Tracheal epithelial cell (primary cell): ENCODE measurements at places on chromosomes 3 and 15. TPM values are rescaled to one million over a fixed set of nuclear protein-coding genes. Genes with fewer than 3 reads are reported as not detected.

The CCDC39 gene
- total RNA-seq: not detected in 2 replicates

The IL17RB gene
- 1.2 TPM in 1 of 2 replicates, not detected in the other for total RNA-seq

The POPDC2 gene
- total RNA-seq: not detected in 2 replicates

The KY gene
- total RNA-seq: not detected in 2 replicates

The MKRN2OS gene
- 1.7 and 2.2 TPM in 2 replicates for total RNA-seq

The ACAN gene
- total RNA-seq: not detected in 2 replicates

The PP2D1 gene
- total RNA-seq: not detected in 2 replicates

The RTP1 gene
- total RNA-seq: not detected in 2 replicates

The MFGE8 gene
- total RNA-seq: 53.3 and 94.7 TPM in 2 replicates

The GCSAM gene
- 0.48 and 0.85 TPM in 2 replicates for total RNA-seq

The DUOXA2 gene
- total RNA-seq: not detected in 2 replicates

The TMEM207 gene
- total RNA-seq: not detected in 2 replicates

The B3GALNT1 gene
- total RNA-seq: 6.7 and 7.9 TPM in 2 replicates

The GP9 gene
- not detected in 2 replicates for total RNA-seq

The PLA2G4B gene
- total RNA-seq: 4.5 and 7.5 TPM in 2 replicates

The CLEC3B gene
- not detected in 2 replicates for total RNA-seq

The KNG1 gene
- total RNA-seq: not detected in 2 replicates

The WDR93 gene
- total RNA-seq: not detected in 2 replicates

The TTLL13 gene
- not detected in 2 replicates for total RNA-seq

The MCF2L2 gene
- 0.21 TPM in 1 of 2 replicates, not detected in the other for total RNA-seq

The LRRN1 gene
- under 0.01 and 0.72 TPM in 2 replicates for total RNA-seq

The DPH6 gene
- total RNA-seq: 8.4 and 15.3 TPM in 2 replicates

The YEATS2 gene
- 22.4 and 34.9 TPM in 2 replicates for total RNA-seq

The CIB2 gene
- total RNA-seq: 3.9 and 4.7 TPM in 2 replicates

The GRIP2 gene
- not detected in 2 replicates for total RNA-seq

The ARPP21 gene
- not detected in 2 replicates for total RNA-seq

The HRG gene
- total RNA-seq: not detected in 2 replicates

The PDE12 gene
- total RNA-seq: 18.8 and 25.8 TPM in 2 replicates

The MASP1 gene
- total RNA-seq: under 0.01 TPM in 1 of 2 replicates, not detected in the other

The PLSCR1 gene
- 59.9 and 60.5 TPM in 2 replicates for total RNA-seq

The CHRM5 gene
- not detected in 2 replicates for total RNA-seq

The CFAP91 gene
- total RNA-seq: 0.48 TPM in 1 of 2 replicates, not detected in the other

The MCTP2 gene
- total RNA-seq: 22.0 and 22.2 TPM in 2 replicates

The SLC24A5 gene
- total RNA-seq: not detected in 2 replicates

The SLC15A2 gene
- 0.96 and 6.2 TPM in 2 replicates for total RNA-seq

The GPR149 gene
- total RNA-seq: not detected in 2 replicates

The CPEB1 gene
- total RNA-seq: under 0.01 TPM in 1 of 2 replicates, not detected in the other

The IL16 gene
- under 0.01 TPM in 2 replicates for total RNA-seq

The FEZF2 gene
- total RNA-seq: not detected in 2 replicates

The DNAH1 gene
- total RNA-seq: 0.85 and 0.96 TPM in 2 replicates

The KLHL40 gene
- total RNA-seq: not detected in 2 replicates

The CHRNB4 gene
- not detected in 2 replicates for total RNA-seq

The STIMATE gene
- total RNA-seq: 16.4 and 19.5 TPM in 2 replicates

The INKA1 gene
- total RNA-seq: 10.4 and 22.2 TPM in 2 replicates
